NCI-H1694 (cell line): ENCODE measurements at places on chromosomes 4 and X.
A peak's percentile ranks its signal among the peaks of the same experiment; 100 is the strongest.

- DNase-seq, result no peak
Measured at GRCh38 chr4:145822581-145822980, 116.0 kb downstream of the ZNF827 start.

DNA sequence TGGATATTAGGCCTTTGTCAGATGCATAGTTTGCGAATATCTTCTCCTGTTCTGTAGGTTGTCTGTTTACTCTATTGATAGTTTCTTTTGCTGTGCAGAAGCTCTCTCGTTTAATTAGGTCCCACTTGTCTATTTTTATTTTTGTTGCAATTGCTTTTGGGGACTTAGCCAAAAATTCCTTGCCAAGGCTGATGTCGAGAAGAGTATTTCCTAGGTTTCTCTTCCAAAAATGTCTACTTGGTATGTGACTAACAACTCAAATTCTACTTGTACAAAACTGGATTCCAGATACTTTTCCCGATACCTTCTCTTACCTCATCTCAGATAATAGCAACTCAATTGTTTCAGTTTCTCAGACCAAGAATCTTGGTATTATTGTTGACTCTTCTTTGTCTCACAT is 142.4 kb upstream of the GLRA2 start:
- DNase-seq, result no peak

- DNase-seq, result no peak
Measured at GRCh38 chrX:149471397-149471796, 33.7 kb downstream of the IDS start.

GRCh38 chr4:124641715-124642381 is 70.7 kb downstream of the ANKRD50 start:
- no peak for DNase-seq

- no peak for DNase-seq
Measured at GRCh38 chr4:328729-329128, 8.9 kb upstream of the ZNF141 start.

- no peak for DNase-seq
Measured at GRCh38 chr4:37985730-37986275, 25.6 kb downstream of the PTTG2 start.

DNA sequence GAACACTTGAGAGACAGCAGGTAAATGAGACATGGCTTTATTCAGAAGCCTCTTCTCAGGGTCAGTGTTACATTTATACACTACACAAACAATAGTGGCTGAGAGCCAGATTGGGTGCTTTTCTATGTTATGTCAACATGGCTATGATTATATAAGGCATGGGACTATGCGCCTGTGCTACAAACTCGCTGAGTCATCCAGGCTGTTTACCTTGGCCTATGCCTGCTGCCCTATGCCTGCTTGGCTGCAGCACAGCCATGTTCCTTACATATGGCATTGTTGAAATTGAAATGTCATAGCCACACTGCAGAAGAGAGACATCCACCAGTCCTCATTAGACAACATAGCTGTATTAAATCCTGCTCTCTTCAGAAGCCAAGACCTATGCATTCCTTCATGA is 236.3 kb upstream of the NWD2 start:
- no peak for DNase-seq

DNA sequence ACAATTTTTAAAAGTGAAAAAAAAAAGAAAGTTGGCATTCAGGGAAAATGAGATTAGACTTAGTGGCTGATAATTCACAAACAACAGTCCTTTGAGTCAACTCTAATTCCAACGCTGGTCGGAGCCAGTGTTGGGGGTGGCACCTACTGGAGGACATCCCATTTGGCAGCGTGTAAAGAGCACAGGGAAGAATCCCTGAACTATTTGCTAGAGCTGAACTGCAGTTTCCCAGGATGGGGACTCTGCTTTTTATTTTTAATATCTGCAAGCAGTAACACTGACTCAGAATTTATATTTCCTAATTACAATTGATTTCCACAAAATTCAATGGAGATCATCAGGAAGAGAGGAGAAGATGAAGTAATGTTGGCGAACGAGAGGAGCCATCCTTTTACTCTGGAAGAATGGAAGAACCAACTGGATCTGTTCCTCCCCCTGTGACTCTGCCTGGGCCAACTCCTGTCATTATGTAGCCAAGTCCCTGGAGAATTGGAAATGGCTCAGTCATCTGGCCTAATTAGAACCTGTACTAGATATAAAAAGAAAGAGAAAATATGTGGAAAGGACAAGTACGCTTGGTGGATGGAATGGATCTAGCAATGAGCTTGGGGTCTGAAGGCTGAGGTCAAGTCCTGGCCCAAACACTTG is 76.7 kb downstream of the IRF2 start:
- peak; percentile 10 for DNase-seq

- no peak for DNase-seq
Measured at GRCh38 chr4:44756559-44756958, 30.2 kb upstream of the GNPDA2 start.

- DNase-seq, result no peak
Measured at GRCh38 chr4:138555108-138555507, 313.0 kb upstream of the SLC7A11 start.

GRCh38 chr4:103050736-103051436 is 25.7 kb downstream of the SLC9B2 start:
- DNase-seq, result no peak

DNA sequence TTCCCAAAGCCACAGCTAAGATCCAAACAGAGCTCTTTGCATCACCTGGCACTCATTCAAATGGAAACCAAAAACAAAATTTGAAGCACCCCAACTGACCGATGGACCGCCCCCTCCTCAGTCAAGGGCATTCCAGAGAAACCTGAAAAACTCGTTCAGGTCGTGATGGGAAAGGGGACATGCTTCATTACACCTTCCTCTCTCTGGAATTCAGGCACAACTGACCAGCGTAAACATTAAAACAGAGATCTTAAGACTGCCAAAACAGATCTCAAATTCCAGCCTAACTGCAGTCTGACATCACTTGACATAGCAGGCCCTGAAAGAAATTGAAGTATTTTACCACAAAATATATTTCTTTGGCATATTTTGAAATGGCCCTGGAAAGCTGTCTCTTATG is 28.5 kb downstream of the PTTG2 start:
- DNase-seq, result no peak

DNA sequence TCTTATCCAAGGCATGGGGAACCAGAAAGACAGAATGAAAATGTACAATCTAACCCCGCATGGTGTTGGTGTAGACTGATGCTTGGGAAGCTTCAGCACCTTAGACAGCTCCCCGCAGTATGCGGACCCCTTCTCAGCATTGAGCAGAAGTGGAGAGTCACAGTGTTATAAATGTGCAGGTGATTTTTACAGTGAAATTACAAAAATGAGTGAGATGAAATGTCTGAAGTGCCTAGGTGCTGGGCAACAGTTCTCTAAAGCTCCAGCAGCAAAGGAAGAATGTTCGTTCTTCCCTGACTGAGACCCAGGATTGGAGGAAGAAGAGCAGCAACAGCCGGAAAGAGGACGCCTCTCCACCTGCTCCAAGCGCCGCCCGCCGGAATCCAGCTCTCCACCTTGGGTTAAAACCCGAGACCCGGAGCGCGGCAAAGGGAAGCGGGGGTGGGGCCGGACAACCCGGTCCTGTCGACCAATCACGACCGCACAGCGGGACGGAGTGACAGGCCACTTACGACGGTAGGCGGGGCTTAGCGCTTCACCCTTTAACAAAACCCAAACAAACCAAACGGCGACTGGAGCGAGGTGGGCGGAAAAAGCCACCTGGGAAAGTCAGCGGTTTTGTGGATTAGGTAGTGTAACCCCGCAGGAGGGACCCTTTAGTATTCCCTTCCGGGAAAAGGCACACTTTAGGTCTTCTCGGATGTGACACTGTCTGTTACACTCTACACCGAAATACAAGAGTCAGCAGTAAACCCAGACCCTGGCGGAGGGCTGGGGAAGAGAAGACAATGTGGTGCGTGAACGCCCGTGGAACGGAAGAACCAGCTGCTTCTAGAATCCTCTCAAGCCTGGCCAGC is at the start of gene GLRA3:
Gene GLRA3 (minus strand): TSS at position 403 of the 857 bp plus-strand sequence. CDS start 436 bp downstream, outside the sequence.
- DNase-seq, result no peak

- DNase-seq, result no peak
Measured at GRCh38 chr4:177283167-177283566, 26.5 kb upstream of the NEIL3 start.

- no peak for DNase-seq
Measured at GRCh38 chrX:65997978-65998717, 41.7 kb downstream of the VSIG4 start.

GRCh38 chrX:11341274-11342201 is 48.3 kb downstream of the AMELX start:
- DNase-seq, result no peak

- DNase-seq, result no peak
Measured at GRCh38 chr4:20505927-20506326, 194.3 kb upstream of the PACRGL start.

- DNase-seq, result no peak
Measured at GRCh38 chr4:104868958-104869357, 277.7 kb upstream of the TET2 start.

DNA sequence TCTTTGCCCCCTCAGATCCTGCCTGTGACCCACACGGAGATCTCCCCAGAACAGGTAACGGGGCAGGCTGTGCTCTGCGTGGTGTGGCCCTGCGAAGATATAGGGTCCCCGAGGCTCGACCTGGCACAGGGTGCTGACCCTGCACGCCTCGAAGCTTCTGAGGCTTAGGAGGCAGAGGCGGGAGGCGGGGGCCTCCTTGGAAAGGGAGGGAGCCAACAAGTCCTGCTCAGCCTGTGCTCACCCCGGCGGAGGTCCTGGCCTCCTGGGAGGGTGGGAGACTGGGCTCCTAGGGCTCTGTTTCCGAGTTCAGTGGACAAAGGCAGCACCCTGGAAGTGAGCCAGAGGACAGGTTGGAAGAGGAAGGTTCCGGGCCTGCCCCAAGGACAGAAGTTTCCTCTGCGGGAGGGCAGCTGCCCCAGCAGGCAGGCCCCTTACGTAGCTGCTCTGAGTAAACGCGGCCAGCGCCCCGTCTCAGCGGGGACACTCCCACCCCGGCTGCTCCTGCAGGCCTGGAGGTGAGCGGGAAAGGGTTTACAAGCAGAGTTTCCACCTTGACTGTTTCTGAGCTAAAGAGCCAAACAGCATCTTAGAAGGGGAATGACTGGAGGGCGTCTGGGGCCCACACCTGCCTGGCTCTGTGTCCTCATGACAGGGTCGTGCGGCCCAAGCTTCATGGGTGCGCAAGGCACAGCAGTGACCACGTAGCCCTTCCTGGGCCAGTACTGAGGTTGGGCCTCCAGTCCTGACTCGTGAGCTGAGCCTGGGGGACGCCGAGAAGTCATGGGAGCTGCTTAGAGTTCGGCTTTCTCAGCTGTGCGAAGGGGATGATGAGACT is 16.1 kb downstream of the TMEM175 start:
- no peak for DNase-seq

GRCh38 chr4:143883529-143883928 is 21.8 kb downstream of the GYPE start:
- no peak for DNase-seq

- DNase-seq, result no peak
Measured at GRCh38 chrX:137432609-137433008, 133.3 kb upstream of the ZIC3 start.

DNA sequence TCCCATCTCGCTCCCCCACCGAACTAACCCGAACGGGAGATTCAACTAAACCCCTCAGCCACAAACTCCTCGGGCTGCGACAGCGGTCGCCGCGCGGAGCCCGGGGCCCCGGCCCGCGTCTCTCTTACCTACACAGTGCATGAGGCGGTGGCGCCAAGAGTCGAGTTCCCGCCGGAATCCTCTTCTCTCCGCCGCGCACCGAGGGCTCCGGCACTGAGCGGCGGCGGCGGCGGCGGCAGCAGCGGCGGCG is 160 bp downstream of the LCORL start:
- no peak for DNase-seq

GRCh38 chr4:109977854-109978501 is 65.3 kb downstream of the EGF start:
- DNase-seq, result peak; percentile 32

GRCh38 chr4:177033632-177034031 is 240.9 kb upstream of the VEGFC start:
- DNase-seq, result no peak

DNA sequence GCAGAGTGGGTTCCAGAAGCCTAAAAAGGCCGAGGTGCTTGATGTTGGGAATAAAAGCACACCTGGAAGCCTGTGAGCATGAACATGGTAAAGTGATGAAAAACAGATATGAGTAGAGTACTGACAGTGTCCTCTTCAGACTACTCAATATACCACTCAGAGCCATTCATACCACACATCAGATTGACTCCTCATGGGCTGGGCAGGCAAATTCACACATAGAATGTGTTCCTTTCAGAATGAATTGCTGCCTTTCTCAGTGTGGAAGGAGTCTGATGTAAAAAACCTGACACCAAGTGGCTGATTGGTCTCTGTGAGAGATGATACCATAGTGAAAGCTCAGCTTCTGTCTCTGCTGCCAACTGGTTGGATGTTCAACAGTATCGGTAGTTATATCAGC is 442.7 kb downstream of the RAPGEF2 start:
- no peak for DNase-seq

GRCh38 chr4:170017252-170017651 is 8.9 kb downstream of the MFAP3L start:
- no peak for DNase-seq

GRCh38 chr4:4417886-4418285 is 31.0 kb downstream of the NSG1 start:
- DNase-seq, result no peak

- no peak for DNase-seq
Measured at GRCh38 chr4:8427761-8428287, 12.7 kb downstream of the ACOX3 start.

DNA sequence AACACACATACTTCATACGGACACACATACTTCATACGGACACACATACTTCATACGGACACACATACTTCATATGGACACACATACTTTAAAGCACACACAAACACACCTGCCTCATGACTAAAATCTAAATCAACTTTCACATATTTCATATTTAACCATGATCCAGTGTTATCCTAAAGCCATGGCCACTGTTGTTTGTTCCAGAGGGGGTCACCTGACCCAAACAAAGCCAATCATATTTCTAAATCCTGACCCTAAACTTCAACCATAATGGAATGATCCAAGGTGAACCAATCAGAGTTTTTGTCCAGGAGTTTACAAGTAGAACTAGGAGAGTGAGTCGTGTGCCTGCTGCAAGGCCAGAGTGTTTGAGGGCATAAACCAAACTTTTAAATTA is 97.2 kb upstream of the KIT start:
- no peak for DNase-seq

GRCh38 chr4:23881674-23882337 is 8.0 kb downstream of the PPARGC1A start:
- DNase-seq, result no peak

GRCh38 chr4:10053635-10054453 is 32.5 kb upstream of the SLC2A9 start:
- DNase-seq, result no peak

DNA sequence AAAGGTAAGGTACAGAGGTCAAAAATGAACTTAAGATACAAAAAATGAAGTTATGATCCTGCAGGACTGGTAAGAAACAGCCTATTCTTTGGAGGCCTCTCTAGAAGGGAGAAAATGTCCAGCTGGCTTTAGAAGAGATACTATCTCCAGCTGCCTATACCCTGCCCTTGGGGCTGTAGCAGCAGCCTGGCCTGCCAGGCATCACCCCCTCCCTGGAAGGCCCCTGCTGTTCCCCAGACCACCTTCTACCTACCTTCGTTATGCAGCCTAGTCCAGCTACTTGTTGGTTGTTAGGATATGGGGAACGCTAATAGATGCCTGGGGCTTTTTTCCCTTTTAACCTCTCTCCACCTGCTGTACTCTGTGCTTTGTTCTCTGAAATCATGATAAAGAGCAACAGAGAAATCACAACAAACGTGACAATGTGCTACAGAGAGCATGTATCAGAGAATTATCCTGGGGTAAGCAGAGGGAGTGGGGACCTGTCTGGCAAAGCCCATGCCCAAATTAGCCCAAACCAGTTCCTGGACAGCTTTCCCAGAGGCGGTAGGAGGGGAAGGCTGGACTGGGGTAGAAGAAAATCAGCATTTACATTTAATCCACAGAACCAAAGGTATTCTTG is 34.5 kb downstream of the FRMD7 start:
- DNase-seq, result no peak
